ENCODE measurements at places on chromosomes 5 and 9.

- DNase-seq: no peak
These were observed 105.5 kb upstream of the SIMC1 start for GRCh38 chr5:176132471-176133288.

- peak; percentile 87 for DNase-seq
These were observed 6.1 kb upstream of the PTGS1 start for GRCh38 chr9:122364783-122365150.

DNA sequence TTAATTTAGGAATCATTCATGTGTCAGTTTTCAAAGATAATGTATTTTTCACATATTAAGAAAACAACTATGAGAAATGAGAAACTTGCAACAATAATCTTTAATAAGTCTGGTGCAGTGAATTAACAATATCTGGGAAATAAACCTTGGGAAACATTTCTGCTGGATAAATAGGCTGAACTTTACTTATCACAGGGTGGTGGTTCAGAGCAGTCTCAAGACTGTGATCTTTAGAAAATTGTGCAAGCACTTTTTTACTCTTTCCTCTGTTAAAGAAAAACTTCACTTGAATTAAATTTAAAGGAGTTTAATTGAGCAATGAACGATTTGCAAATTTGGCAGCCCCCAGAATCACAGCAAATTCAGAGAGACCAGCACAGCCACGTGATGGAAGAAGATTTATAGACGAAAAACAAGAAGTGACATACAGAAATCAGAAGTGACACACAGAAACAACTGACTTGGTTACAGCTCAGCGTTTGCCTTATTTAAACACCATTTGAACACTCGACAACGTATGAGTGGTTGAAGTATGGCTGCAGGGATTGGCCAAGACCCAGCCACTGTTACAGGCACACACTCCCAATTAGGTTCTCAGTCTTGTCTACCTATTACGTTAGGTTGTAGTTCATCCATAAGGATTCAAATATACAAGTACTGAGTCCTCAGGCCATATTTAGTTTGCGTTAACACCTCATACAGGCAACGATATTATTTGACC, 631.9 kb downstream of the SLCO4C1 start:
- DNase-seq: no peak

DNA sequence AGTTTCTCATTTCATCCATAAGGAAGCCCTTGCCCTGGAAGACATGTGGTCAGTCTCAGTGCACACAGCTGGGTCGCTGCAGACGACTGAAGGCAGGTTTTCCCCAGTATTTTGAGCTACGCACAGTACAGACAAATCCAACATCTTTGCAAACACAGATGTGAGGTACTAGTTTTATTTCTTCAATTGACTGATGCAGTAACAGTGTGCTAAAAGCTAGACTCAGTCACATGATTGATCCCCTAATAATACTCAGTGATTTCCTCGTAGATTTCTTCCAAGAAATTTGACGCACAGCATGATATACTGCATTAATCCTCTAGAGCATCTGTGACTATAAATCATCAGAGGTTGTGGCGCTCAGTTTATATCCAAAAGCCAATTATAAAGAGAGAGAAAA, 346.1 kb downstream of the DIRAS2 start:
- peak; percentile 72 for DNase-seq

GRCh38 chr5:64176301-64176700, 10.7 kb downstream of the RNF180 start:
- DNase-seq: no peak

DNA sequence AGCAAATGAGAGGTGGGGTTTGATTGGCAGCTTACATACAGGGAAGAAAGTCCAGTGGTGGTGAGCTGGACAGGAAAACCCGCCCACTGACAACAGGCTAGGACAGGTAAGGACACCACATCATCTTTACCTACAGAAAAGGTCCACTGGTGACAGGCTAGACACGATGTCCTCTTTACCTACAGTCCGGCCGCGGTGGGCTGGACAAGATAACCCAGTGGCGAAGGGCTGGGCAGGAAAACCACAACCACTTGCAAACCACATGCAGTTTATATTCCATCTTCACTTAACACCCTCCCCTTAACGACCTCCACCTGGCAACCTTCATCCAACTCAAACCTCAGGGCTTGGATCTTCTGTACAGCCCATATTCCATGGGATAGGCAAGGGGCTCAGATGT, 5.0 kb upstream of the NIPAL4 start:
- DNase-seq: no peak

DNA sequence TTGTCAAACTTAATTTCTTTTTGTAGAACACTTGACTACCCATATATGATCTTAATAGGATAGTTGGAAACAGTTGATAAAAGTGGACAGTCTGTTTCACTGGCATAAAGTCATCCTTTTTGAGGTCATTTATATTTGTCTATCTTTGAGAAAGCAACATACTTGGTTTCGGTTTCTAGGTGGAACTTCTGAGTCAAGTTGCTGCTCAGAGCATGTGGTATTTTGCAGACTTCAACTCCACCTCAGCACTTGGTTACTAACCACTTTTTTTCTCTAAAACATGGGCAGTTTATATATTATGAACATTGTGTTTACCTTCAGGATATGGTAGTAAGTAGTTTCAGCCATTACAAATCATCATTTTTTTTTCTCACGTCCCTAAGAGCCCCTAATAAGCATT, 1749.0 kb upstream of the C9orf72 start:
- DNase-seq: peak; percentile 4

DNA sequence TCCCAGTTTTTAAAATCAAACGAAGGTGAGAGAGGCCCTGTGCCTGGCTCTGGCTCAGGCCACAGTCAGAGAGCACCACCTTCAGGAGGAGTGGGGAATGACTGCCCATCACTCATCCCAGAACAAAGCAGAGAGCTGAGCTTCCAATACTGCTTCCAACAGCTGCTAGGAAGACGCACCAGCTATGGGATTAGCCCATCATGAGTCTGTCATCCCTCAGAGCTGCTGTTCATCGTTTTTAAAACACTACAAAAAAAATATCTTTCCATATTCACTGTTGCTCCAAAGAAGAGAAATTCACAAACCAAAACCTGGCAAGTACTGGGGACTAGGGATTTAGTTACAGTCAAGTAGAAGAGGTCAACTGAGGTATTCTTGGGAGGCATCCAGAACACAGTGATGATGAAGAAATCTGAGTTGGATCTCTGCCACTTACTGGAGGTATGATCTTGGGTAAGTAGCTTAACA, 102.4 kb downstream of the CDK5RAP2 start:
- DNase-seq: peak; percentile 77

- peak; percentile 86 for DNase-seq
These were observed at the start of gene ZNF883 for GRCh38 chr9:113011911-113012381. ZNF883 (minus strand) TSS chr9:113012192.

DNA sequence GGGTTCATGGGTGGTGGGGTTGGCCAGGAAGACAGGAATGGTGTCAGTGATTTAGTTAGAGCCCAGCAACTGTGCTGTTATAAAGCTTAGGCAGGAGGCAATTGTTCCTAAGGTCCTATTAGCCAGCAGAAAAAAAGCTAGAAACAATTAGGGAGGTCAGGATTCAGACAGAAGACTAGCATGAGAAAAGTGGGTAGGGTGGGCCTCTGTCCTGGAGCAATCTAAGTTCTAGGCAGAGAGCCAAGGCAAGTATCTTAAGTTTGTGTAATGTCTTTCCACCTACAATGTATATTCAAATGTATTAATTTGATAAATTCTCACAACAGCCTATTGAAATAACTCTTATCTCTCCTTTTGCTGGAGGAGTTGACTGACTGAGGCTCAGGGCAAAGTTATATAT, 6.1 kb upstream of the ZFAND5 start:
- DNase-seq: no peak

GRCh38 chr9:86659413-86660046, 287.8 kb downstream of the GAS1 start:
- DNase-seq: no peak

DNA sequence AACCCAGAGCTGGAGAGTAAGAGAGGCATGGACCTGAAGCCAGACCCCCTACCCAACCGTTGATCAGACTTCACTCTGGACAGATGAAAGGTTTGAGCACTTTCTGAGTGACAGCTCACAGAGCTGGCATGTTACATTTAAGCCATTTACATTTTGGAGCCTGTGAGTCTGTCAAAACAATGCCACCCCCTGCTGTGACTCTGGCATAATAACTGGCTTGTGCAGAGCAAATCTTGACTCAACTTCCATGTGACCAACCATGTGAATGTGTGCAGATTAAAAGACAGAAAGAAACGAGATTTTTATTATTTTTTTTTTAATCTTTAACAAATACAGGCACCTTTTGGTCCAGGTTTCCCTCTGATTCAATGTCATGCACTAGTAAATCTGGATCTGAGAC, 48.5 kb downstream of the MFAP3 start:
- DNase-seq: no peak

DNA sequence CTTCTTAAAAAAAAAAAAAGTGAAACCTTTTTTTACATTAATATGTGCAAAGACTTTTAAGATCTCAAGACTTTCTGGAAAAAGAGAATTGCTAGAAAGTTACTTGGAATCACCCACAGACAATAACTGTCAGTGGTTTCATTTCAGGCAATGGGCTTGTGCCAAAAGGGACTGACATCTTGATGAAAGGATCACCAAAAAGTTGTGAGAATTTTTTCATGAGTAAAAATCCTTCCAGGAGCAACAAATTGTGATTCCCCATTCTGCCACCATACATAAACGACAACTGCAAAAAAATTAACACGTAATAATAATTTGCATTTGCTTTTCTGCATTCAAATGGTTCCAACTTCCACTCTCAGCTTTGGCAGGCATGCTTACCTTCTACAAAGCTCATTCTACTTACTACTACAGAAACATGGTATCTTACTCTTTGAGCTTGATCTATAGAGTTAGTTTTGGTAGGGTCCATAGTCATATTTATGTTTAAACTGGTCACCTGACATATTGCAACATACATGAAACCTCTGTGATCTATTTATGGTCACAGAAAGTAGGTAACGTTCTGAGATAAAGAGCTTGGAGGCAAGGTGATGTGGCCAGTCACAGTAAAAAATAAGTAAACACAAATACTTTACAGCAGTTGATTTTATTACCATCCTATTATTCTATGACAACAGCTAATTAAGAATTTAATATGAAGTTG, 3.0 kb downstream of the NREP start:
- no peak for DNase-seq

DNA sequence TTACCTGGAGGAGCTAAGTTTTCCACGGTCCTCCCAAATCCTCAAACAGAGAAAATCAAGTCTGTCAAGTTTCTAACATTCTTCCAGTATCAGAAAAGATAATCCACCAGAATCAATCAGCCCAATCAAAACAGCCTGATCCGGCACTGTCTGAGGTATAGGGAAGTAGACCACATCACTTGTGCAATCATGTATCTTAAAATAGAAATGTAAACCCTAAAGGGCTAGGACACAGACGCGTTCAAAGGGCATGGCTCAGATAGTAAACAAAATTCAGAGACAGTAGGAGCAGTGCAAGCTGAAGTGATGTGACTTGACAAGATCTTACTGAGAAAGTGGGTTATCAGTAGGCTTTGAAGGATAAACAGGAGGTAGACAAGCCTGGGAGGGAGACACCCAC, 252.4 kb upstream of the DAPK1 start:
- DNase-seq: no peak

GRCh38 chr9:83362341-83362995, 175.7 kb downstream of the FRMD3 start:
- DNase-seq: no peak

DNA sequence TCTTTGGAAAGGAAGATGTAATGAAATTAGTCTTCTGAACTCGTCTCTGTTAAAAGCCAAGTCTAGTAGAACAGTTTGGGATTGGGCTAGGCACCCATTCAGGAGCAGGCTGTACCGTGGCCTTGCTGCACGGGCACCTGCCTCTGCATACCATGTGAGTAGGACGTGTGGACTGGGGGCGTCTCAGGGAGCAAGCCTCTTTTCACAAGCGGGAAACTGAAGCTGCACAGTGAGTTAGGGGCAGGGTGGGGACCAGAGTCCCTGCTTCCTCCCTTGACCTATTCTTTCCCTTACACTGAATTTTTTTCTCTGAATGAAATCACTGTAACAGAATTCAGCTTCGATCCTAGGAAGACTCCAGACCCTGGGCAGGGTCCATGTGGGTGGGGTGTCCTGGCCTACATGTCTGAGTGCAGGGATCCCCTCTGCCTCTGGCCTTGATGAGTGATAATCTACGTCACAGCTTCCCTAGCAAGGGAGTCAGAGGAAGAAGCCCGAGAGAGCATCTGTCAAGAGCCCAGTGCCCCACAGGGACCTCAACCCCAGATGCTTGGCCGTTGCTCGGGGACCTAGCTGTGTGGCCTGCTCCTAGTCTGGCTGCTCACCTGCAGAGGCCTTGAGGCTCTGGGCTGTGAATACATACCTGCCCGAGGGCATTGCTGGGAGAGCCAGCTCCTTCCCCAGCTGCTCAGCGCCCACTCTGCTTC, 15.1 kb downstream of the PHF2 start:
- DNase-seq: no peak

GRCh38 chr9:109428854-109429253, 69.3 kb downstream of the PTPN3 start:
- no peak for DNase-seq

- peak; percentile 53 for DNase-seq
These were observed 835 bp downstream of the MCIDAS start for GRCh38 chr5:55226027-55226933.

GRCh38 chr9:87595610-87596009, 97.9 kb downstream of the DAPK1 start:
- DNase-seq: peak; percentile 81

GRCh38 chr5:117812861-117813260, 1175.5 kb downstream of the DTWD2 start:
- DNase-seq: no peak

DNA sequence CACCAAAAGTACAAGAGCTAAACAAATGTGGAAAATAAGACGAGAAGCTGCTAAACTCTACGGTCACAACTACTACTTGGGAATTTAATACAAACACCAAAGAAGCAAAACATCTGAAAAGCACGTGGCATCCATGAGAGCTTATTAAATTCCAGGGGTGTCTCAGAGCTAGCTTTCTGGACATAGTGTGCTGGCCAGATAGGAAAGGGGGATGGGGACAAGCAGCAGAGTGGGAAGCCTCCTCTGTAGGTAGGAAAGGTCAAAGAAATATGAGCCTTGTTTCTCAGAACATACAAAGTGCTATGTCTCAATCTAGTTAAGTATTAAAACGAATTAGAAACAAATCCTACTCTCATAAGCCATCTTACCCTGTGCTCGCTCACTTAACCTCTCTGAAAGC, 51.3 kb upstream of the GOLPH3 start:
- peak; percentile 45 for DNase-seq

DNA sequence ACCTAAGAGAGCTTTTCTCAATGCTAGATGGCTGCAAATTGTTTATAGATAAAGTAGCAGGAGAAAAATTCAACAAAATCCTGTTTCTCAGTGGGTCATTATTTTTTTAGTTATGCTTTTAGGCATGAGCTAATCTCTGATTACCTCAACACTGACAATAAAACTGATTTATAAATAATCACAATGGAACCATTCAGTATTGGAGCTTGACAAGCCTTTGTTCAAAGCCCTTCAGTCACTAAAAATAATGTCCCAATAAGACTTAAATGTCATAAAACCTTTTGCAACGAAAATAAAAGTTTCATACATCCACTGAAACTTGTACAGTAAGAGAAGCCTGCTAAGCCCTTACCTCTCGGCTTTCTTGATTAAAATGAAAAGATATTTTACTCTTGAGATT, 27.2 kb downstream of the PTPDC1 start:
- DNase-seq: no peak

Measured in muscle of leg (tissue), 16 donors.